Skin of body (tissue), 3 donors: ENCODE measurements at places on chromosomes 4 and X. TPM values are rescaled to one million over a fixed set of nuclear protein-coding genes. Genes with fewer than 3 reads are reported as not detected.

The F8 gene
- 3.1 TPM for total RNA-seq

The TLR1 gene
- total RNA-seq = 12.6 TPM

DNA sequence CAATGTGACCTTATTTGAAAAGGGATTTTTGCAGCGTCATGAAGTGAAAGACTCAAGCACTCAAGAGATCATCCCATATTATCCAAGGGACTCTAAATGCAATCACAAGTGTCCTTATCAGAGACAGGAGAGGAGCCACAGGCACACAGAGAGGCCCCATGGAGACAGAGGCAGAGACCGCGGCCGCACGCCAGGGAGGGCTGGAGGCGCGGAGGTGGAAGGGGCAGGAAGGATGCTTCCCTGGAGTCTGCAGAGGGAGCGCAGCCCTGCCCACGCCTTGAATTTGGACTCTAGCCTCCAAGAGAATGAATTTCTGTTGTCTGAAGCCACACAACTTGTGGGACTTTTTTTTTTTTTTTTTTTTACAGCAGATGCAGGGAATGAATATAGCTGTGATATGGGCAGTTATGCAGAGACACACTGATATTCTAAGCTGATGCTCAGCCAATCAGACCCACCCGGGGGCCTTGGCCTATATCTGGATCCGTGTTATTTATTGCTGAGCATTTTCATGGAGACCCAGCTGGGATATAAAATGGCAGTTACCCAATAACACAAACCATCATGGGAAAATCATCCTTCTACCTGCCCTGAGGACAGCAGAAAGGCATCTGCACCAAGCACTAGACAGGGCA lies 244.8 kb upstream of the PSAPL1 start:
- DNase-seq = no peak

- DNase-seq = no peak
Measured at GRCh38 chrX:19825271-19825670, 62.1 kb downstream of the SH3KBP1 start.

The PRKG2 gene
- total RNA-seq = 15.0 TPM

DNA sequence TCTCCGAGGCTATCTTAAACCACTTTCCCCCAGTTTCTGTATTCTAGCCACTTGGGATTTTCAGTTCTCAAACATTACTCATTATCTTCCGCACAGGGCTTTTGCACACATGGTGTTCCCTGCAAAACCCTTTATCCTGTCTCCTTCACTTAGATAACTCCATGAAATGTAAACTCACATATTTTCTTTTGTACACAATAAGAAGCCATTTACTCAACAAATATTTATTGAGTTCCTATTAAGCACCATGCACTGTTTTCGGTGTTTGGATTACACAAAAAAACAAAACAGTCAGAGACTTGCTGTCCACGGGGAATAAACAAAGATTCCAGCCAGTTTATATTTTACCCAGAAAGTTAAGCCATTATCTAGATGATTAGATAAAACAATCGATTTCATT lies 42.5 kb upstream of the UNC5C start:
- DNase-seq = no peak

GRCh38 chr4:16197876-16198665 lies 28.2 kb downstream of the TAPT1 start:
- DNase-seq = no peak
